ENCODE measurements at places on chromosomes 3 and 15.

DNA sequence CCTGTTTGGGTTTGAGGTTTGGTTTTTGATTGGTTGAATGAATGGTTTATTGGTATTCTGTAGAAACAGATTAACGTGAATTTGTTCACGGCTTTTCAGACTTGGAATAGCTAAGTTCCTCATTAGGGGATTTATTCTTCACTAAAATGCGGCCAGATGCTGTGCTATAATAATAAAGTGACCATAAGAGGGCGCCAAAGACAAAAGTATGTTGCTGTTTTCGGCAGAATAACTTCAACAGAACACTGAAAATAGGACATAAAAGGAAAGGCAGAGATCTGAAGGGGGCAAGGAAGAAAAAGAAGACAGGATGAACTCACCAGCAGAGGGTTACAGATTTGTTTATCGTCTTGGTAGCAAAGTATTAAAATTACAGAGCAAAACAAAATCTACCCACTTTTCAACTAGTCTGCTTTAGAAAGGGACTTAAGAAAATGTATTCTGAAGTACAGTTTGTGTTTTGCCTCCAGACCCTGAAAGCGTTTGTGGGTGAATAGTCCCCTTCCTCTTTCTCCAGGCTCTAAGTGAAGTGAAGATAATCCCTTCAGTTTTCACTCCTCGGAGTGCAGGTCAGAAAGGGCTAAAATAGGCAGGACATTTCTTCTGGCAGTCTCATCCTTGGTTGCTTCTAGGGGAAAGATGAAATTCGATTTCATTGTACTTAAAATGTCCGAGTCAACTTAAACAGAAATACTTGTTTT is 147.6 kb downstream of the IL20RB start:
- DNase-seq, result peak; percentile 82
- no peaks in the 10 kb centered on the region for H3K36me3 ChIP-seq
- no peaks in the 10 kb centered on the region for H3K4me1 ChIP-seq
- peaks cover 23% of the 10 kb centered on the region for H3K27me3 ChIP-seq
- H3K4me3 ChIP-seq, result no peak overlapping the region

GRCh38 chr3:85167576-85167975 is 208.8 kb downstream of the CADM2 start:
- DNase-seq, result no peak
- no peak overlapping the region for H3K27ac ChIP-seq
- no peaks in the 10 kb centered on the region for H3K4me1 ChIP-seq
- H3K36me3 ChIP-seq, result no peaks in the 10 kb centered on the region
- H3K27me3 ChIP-seq, result no peaks in the 10 kb centered on the region
- H3K4me3 ChIP-seq, result no peak overlapping the region

DNA sequence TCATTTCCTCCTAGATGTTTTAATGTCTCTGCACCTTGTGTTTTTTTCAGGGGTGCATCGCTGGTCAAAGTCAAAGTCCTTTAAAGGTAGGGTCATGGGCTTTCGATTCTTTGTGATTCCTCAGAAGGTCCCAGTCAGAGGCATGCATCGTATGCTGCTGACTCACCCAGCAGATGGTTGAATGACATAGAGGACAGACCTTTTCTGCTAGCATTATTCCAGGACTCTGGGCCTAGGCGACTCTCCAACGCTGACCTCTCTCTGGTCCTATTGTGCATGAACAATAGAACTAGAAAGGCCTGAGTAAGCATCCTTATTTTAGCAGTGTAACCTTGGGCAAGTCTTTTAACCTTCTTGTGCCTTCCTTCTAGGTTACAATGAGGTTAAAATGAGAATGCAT is 75.9 kb downstream of the DGKG start:
- H3K36me3 ChIP-seq, result no peaks in the 10 kb centered on the region
- no peak overlapping the region for H3K27ac ChIP-seq
- no peaks in the 10 kb centered on the region for H3K4me1 ChIP-seq
- DNase-seq, result no peak
- no peaks in the 10 kb centered on the region for H3K27me3 ChIP-seq

GRCh38 chr3:4644951-4645350 is 151.8 kb downstream of the ITPR1 start:
- no peaks in the 10 kb centered on the region for H3K4me1 ChIP-seq
- H3K27ac ChIP-seq, result no peak overlapping the region
- H3K36me3 ChIP-seq, result no peaks in the 10 kb centered on the region
- no peaks in the 10 kb centered on the region for H3K27me3 ChIP-seq
- H3K4me3 ChIP-seq, result no peak overlapping the region

- H3K4me3 ChIP-seq, result no peak overlapping the region
- H3K4me1 ChIP-seq, result peaks cover 7% of the 10 kb centered on the region
- DNase-seq, result no peak
- no peak overlapping the region for H3K27ac ChIP-seq
- H3K36me3 ChIP-seq, result no peaks in the 10 kb centered on the region
- no peaks in the 10 kb centered on the region for H3K27me3 ChIP-seq
These were observed 5.4 kb downstream of the ACAD11 start for GRCh38 chr3:132654190-132654589.

GRCh38 chr15:91456921-91457320 is 356.9 kb downstream of the SV2B start:
- no peak overlapping the region for H3K4me3 ChIP-seq
- H3K36me3 ChIP-seq, result no peaks in the 10 kb centered on the region
- no peaks in the 10 kb centered on the region for H3K27me3 ChIP-seq
- H3K4me1 ChIP-seq, result no peaks in the 10 kb centered on the region
- no peak overlapping the region for H3K27ac ChIP-seq

- no peak overlapping the region for H3K27ac ChIP-seq
- H3K36me3 ChIP-seq, result no peaks in the 10 kb centered on the region
- peaks cover 49% of the 10 kb centered on the region for H3K27me3 ChIP-seq
- peaks cover 2% of the 10 kb centered on the region for H3K4me1 ChIP-seq
These were observed 1.8 kb upstream of the ATP10A start for GRCh38 chr15:25864966-25865365.

DNA sequence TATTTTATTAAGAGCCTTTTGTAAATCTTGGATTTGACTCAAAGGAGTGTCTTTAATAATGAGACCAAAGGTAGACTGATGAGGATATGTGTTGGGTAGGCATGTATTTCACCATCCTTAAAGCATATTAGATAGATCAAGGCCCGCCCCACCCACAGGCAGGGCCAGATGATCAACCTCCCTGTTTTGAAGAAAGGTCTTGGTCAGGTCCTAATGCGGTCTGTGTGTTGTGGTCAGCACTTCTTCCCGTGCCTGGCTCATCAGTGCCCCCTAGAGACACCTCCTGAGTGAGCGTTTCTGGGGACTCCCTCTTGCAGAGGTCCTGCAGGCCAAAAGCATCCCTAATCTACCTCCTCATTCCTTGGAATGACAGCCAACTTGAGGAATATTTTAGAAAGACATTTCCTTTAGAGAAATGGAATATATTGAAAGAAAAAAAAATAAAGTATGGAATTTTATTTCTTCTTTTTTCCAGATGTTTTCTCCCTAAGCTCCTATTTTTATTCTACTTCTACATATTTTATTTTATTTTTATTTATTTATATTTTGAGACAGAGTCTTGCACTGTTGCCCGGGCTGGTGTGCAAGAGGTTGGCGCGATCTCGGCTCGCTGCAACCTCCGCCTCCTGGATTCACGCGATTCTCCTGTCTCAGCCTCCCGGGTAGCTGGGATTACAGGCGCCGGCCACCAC is 6.0 kb downstream of the TM4SF4 start:
- DNase-seq, result peak; percentile 81
- no peak overlapping the region for H3K4me3 ChIP-seq
- peak overlapping the region; percentile 67 for H3K27ac ChIP-seq
- H3K27me3 ChIP-seq, result no peaks in the 10 kb centered on the region
- H3K36me3 ChIP-seq, result no peaks in the 10 kb centered on the region

- no peaks in the 10 kb centered on the region for H3K27me3 ChIP-seq
- H3K27ac ChIP-seq, result no peak overlapping the region
- H3K4me3 ChIP-seq, result no peak overlapping the region
- H3K36me3 ChIP-seq, result no peaks in the 10 kb centered on the region
These were observed 143.3 kb downstream of the KLF13 start for GRCh38 chr15:31469786-31470525.

DNA sequence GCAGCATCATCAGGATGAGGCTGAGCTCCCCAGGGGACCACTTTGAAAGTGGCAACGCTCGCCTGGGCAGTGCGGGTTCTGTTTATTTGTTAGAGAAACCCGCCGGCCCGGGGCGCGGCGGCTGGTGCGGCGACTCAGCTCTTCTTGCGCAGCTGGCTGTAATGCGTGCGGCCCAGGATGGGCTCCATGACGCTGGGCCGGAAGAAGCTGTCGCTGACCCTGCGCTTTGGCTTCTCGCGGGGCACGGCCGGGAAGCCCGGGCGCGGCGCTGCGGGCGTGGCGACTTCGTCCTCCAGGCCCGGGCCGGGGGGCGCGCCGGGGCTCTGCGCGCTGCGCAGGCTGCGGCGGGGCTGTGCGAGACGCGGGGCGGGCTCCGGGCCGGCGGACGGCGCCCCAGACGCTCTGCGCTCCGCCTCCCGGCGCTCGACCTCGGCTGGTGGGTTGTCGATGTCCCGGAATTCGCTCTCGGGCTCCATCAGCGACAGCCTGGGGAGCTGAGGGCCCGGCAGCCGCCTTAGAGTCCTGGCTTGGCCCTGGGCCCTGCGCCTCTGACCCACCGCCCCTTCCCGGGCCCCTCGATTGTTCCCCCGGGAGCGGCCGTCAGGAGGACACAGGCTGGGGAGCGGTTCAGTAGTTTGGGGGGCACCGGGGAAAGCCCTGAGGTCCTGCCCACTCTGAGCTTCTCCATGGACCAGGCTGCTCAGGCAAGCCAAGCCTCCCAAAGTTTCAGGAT is 10.3 kb upstream of the KIF7 start:
- no peak overlapping the region for H3K4me3 ChIP-seq
- DNase-seq, result peak; percentile 74
- H3K27me3 ChIP-seq, result no peaks in the 10 kb centered on the region
- no peaks in the 10 kb centered on the region for H3K36me3 ChIP-seq
- H3K4me1 ChIP-seq, result peaks cover 12% of the 10 kb centered on the region

- H3K27me3 ChIP-seq, result no peaks in the 10 kb centered on the region
- no peak for DNase-seq
- H3K4me3 ChIP-seq, result peak overlapping the region; percentile 48
These were observed 160.9 kb downstream of the TIGIT start for GRCh38 chr3:114454551-114455251.

- H3K27ac ChIP-seq, result peak within 1 kb of the TSS; percentile 89
- no peaks in the 10 kb centered on the region for H3K36me3 ChIP-seq
- peaks cover 3% of the 10 kb centered on the region for H3K4me1 ChIP-seq
- DNase-seq, result peak; percentile 91
These were observed at the start of gene GPR160 for GRCh38 chr3:170037463-170038433. GPR160 (plus strand) TSS chr3:170037995; CDS start chr3:170083973, 45,978 bp downstream.

- DNase-seq, result no peak
- peaks cover 5% of the 10 kb centered on the region for H3K27me3 ChIP-seq
- no peaks in the 10 kb centered on the region for H3K36me3 ChIP-seq
- H3K27ac ChIP-seq, result no peak overlapping the region
- H3K4me3 ChIP-seq, result no peak overlapping the region
These were observed 277.5 kb upstream of the RGMA start for GRCh38 chr15:93366387-93367100.

- no peak overlapping the region for H3K4me3 ChIP-seq
- peak; percentile 74 for DNase-seq
- H3K36me3 ChIP-seq, result no peaks in the 10 kb centered on the region
- no peak overlapping the region for H3K27ac ChIP-seq
These were observed 78.2 kb downstream of the GTF2E1 start for GRCh38 chr3:120820748-120821147.

DNA sequence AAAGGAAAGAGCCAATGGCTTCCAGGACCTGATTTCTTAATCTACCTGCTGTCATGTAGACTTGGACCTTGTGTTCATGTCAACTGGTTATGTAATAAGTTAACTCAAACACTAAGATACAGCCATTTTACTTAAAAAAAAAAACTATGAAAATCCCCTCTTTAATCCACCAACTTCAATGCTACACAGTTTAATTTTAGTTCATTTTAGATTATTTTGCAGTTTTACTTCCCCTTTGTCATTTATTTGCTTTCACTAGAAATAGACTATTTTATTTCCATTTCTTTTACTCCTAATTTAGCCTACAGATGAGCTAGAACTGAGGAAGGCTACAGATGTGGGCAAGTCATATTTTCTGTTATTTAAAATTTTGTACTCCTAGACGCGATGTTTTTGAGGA is 10.7 kb upstream of the DNAJC13 start:
- H3K4me1 ChIP-seq, result peaks cover 5% of the 10 kb centered on the region
- H3K27ac ChIP-seq, result no peak overlapping the region
- no peaks in the 10 kb centered on the region for H3K36me3 ChIP-seq
- DNase-seq, result no peak
- H3K4me3 ChIP-seq, result no peak overlapping the region

DNA sequence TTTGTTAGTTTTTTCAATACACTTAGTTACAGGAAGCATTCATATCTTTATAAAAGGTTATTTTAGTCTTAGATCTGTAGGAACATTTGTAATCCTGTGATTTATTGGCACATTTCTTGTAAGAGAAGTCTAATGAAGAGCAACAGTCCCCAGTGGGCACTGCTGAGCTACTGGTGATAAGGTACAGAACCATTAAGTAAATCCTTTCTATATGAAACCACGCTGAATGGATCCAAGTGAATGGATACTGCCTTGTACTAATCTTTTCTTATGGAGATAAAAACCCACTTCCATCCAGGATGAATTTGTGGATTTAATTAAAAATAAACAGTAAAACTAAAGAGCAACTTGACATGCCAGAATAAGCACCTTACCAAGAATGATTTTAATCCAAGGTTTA is 64.0 kb downstream of the SHQ1 start:
- H3K27ac ChIP-seq, result no peak overlapping the region
- no peaks in the 10 kb centered on the region for H3K27me3 ChIP-seq
- no peak for DNase-seq
- H3K4me1 ChIP-seq, result no peaks in the 10 kb centered on the region
- H3K36me3 ChIP-seq, result no peaks in the 10 kb centered on the region

DNA sequence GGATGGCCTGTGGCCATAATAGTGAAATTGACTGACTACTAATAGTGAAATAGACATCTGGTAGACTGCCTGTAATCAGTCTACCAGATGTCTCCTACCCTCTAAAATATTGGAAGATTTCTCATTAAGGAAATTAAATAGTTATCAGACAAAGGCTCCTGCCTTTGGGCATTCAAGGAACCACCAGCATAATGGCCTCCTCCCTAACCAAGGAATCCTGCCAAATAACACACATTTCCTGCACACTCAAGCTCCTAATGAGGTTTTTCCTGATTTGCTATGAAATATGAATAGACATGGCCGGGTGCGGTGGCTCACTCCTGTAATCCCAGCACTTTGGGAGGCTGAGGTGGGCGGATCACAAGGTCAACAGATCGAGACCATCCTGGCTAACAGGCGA is 14.6 kb downstream of the NUSAP1 start:
- no peaks in the 10 kb centered on the region for H3K4me1 ChIP-seq
- no peak for DNase-seq
- no peak overlapping the region for H3K4me3 ChIP-seq
- H3K36me3 ChIP-seq, result no peaks in the 10 kb centered on the region
- no peak overlapping the region for H3K27ac ChIP-seq

- H3K27ac ChIP-seq, result no peak overlapping the region
- H3K4me3 ChIP-seq, result no peak overlapping the region
- H3K27me3 ChIP-seq, result no peaks in the 10 kb centered on the region
- DNase-seq, result no peak
- H3K4me1 ChIP-seq, result no peaks in the 10 kb centered on the region
These were observed 110.9 kb upstream of the LYSMD4 start for GRCh38 chr15:99844150-99844549.

GRCh38 chr3:10467904-10468612 is 37.3 kb downstream of the ATP2B2 start:
- no peaks in the 10 kb centered on the region for H3K36me3 ChIP-seq
- H3K27ac ChIP-seq, result no peak overlapping the region
- H3K4me3 ChIP-seq, result no peak overlapping the region
- no peaks in the 10 kb centered on the region for H3K4me1 ChIP-seq
- DNase-seq, result no peak
